Stimulated activated CD4-positive, alpha-beta T cell treated with anti-CD3 and anti-CD28 coated beads, Interleukin-1b, Interleukin-23, amount 100 ng/mL, for 48 hours (primary cell): ENCODE measurements at places on chromosomes 3 and 15.

GRCh38 chr3:187841560-187841959, 96.3 kb upstream of the BCL6 start:
- DNase-seq, result peak; percentile 20

DNA sequence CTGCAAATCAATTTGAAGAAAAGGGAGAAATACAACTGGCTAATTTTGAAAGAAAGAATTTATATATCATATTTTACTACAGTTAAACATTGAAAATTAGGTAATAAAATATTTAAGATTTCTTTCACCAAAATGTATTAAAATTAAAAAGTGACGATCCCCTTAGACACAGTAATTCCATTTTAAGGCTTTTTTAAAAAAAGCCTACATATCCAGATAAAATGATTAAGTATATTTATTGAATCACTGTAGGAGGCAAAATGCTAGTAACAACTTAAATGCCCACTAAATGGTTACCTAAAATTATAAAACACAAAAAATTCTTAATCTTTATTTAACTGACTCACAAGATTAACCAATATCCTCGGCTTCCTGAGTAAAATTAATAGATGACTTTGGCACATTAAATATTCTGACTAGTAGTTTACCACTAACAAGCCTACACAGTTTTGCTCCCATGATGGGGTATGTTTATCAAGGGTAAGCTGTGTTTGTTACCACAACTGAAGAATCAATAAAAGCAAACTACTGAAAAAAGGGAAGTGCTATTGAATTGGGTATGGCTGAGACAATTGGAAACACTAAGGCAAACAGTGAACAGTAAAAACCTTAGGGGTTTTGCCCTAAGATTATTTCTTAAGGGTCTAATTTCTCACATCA, 28.4 kb downstream of the ANKRD28 start:
- DNase-seq, result no peak

- no peak for DNase-seq
Measured at GRCh38 chr3:13218541-13218908, 145.3 kb upstream of the IQSEC1 start.

DNA sequence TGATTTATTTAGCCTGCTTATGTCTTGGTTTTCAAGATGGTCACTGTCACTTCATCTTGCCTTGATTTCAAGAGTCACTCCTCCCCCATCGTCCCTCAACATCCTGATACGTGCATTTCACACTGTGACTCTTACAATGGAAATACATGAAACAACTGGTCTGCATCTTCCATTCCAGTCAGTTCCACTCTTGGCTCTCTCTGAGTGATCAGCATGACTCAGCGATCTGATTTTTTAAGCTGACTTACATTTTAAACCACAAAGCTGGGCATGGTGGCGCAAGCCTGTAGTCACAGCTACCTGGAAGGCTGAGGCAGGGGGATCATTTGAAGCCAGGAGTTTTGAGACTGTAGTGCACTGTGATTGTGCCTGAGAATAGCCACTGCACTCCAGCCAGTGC, 271.2 kb upstream of the ROPN1 start:
- no peak for DNase-seq

- DNase-seq, result no peak
Measured at GRCh38 chr3:111325160-111325718, 216.8 kb upstream of the CD96 start.
